ENCODE measurements at places on chromosomes 11 and 22.

- peak; percentile 81 for DNase-seq
These were observed 2.1 kb downstream of the CCND1 start for GRCh38 chr11:69642913-69643632.

- no peak for DNase-seq
These were observed 366.9 kb downstream of the NTM start for GRCh38 chr11:131737357-131737756.

GRCh38 chr11:31127290-31127689 lies 242.2 kb downstream of the DCDC1 start:
- no peak for DNase-seq

GRCh38 chr11:30585892-30586250 lies 282 bp downstream of the MPPED2 start:
- no peak for DNase-seq

Data from activated naive CD4-positive, alpha-beta T cell treated with Interleukin-2 at 50 U/mL for 16 hours (primary cell).